ENCODE measurements at places on chromosomes 4 and X.

GRCh38 chr4:102869569-102870197 is 891 bp downstream of the CISD2 start:
- no peak for DNase-seq

DNA sequence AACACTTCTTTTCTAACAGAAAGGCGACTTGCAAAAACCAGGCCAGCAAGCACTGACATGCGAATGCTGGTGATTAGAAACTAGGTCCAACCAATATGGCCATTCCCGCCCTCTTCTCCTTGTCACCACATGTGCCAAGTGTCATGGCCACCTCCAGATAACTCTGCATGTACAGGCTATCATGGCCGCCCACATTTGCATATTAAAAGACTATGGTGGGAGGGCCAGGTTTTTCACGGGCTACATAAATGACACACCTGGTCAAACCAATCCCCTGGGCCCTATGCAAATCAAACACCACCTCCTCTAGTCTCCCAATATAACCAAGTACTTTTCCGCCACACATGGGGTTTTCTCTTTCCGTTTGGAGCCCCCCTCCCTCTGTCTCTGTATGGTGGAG is 40.1 kb downstream of the NUDT11 start:
- no peak for DNase-seq

DNA sequence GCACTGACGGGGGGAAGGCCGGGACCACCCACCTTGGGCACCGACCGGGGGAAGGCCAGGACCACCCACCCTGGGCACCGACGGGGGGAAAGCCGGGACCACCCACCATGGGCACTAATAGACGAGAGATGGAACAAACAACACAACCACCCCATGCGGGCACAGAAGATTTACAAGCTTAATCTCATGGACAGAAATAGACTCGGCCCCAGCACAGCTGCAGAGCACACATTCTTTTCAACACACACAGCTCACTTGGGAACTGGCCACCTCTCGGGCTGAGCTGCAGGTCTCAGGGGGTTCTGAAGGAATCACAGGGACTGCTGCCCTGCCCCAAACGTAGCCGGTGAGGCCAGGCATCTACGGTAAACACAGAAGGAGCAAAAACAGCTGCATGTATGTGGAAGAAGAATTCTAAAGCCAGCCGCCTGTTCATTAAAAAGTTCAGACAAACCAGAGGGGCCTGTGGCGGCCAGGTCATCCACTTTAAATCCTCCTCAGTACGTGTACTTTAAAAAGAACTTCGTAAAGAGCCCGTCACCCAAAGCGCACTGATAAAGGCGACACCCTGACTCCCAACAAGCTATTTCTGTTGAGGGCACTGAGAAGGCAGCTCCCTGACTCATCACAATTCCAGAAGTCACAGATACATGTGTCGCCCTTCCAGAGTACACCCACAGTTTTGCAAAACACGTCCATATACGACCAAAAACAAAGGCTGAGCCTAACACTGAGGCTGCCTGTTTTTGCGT is 17.7 kb downstream of the PPP2R3B start:
- DNase-seq, result no peak

- DNase-seq, result no peak
These were observed 32.7 kb upstream of the ADH7 start for GRCh38 chr4:99467887-99468286.

DNA sequence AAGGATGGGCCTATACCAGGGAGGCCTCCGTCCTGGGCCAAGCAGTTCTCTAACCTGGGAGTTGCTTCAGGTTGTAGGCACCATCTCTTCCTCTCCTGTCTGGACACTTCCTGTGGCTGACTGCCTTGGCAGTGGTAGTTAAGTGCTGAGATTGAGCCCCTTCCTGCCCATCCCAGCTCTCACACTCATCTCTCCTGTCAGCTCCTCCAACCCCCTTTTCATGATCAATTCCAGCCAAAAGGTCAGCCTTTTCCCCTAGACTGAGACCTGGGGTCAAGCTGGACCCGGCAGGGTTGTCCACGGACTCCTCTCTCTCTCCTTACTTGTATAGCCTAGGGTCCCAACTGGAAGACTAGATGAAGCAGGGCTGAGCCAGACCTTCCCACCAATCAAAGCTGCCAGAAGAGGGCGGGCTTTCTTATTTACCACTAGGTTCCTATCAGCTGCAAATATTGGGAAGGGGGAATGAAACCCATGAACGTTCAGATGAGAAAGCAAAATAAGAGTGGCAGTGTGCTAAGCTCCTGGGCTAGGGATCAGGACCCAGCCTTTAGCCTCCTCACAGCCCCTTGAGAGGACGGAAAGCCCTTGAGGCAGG is 34.5 kb downstream of the KDM5C start:
- no peak for DNase-seq

- DNase-seq, result no peak
These were observed 2.5 kb downstream of the CCNI start for GRCh38 chr4:77073106-77073809.

GRCh38 chrX:39244147-39244546 is 442.9 kb downstream of the MID1IP1 start:
- no peak for DNase-seq

DNA sequence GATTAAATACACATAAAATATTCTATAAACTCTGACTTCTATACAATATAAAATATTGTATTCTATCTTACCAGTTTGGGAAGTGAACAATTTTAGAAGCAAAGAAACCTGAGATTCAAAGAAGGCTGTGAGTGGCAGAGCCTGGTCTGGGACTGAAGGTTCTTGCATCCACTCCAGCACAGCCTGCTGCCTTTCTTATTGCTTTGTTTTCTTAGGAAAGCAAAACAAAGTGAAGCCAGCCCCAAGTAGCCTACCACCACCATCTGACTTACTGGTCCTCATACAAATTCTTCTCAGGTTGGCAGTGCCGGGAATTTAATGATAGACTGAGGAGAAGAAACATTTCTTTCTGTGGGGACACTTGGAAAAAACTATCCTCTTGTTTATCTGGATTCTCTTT is 129.7 kb upstream of the SMAD1 start:
- no peak for DNase-seq

- no peak for DNase-seq
These were observed 572.8 kb upstream of the FAM241A start for GRCh38 chr4:111572470-111572869.

All from T-helper 9 cell (primary cell).